ENCODE measurements at places on chromosomes 4 and X.
A peak's percentile ranks its signal among the peaks of the same experiment; 100 is the strongest.

DNA sequence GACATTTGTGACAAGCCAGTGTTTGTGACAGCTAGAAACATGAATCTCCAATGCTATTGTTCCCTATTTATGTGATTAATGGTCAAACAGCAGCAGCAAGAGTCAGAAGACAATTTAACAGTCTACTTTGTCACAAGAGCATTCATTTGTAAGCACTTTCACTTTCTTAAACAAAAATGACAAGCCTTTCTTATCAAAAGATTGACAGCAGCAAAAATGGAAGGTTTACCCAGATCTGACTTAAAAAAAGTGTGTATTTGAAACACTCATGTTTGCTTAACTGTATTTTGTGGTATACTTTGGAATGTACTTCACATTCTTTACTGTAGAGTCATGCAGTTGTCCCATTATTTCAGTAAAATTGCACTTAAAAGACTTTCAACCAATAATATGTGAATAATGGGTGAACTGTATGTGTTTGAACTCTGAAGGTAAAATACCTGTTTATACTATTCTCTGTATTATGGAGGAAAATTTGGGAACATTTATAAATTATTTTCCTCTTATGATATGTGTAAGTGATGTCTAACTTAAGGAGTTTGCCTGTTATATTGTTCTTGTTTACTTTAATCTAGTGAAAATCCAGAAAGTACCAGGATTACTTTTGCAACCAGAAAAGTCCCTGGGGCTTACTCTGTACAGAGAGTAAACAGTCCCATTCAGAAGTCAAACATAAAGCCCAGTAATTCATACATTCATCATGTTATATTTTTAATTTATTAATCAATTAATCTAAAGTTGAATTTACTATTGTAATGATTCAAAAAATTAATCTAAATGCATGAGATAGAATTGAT is 314.9 kb upstream of the TRAM1L1 start:
- no peak for DNase-seq

GRCh38 chr4:65234061-65234460 is 436.2 kb downstream of the EPHA5 start:
- DNase-seq, result no peak

GRCh38 chrX:1883772-1884171 is 268.9 kb downstream of the ASMT start:
- no peak for DNase-seq

- no peak for DNase-seq
These were observed 52.8 kb downstream of the NPFFR2 start for GRCh38 chr4:72084587-72085011.

DNA sequence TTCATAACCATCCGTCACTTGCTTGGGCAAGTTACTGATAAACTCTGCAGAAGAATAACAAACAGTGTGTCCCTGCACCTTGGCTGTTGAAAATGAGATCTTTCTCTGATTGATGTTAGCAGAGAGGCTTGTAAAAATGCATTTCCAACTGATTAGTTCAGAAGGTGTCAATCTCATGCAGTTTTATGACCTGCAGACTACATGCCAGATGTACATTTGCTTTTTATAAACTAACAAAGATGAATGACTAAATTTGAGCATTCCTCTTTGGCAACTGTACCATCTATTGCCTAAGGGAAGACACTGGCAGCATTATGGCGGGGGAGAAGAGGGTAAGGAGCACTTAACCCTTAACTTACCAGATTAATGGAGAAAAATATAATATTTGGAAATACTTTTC is 192.8 kb downstream of the DCTD start:
- DNase-seq, result no peak

DNA sequence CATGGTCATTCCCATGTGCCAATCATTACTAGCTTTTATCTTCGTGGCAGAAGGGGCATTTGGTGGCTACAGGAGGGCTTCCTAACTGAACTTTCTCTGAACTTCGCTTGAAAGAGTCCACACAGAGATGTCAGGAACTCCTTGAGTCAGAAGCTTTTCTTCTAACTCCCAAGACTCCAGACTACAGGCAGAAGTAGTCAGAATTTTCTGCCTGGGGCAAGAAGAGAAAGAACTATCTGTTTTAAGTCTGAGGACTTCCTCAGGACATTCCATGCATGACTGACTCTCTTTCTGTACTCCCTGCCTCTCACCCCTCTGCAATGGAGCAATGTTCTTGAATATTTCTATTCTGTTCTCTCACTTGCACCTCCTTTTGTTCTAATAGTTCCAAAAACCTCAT is 170.5 kb upstream of the TBC1D9 start:
- no peak for DNase-seq

DNA sequence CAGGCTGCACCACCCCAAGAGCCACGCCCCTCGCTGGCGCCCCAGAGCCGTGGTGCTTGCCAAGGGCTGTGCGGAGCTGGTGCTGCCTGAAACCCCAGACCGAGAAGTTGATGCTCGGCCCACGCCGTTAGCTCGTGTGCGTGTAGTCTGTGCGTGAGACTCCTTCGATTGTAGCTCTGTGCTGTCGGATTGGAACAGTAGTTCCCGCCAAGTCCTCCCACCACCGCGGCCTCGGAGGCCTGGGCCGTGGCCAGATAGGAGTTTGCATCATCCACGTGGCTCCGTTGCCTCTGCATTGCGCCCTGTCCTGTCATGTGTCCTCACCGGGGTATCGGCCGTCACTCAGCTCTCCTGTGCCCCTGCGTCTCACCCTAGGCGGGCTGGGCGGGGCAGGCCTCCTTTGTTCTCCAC is 24.2 kb downstream of the TNIP2 start:
- DNase-seq, result no peak

- no peak for DNase-seq
These were observed 311.7 kb upstream of the HTR2C start for GRCh38 chrX:114272096-114272686.

DNA sequence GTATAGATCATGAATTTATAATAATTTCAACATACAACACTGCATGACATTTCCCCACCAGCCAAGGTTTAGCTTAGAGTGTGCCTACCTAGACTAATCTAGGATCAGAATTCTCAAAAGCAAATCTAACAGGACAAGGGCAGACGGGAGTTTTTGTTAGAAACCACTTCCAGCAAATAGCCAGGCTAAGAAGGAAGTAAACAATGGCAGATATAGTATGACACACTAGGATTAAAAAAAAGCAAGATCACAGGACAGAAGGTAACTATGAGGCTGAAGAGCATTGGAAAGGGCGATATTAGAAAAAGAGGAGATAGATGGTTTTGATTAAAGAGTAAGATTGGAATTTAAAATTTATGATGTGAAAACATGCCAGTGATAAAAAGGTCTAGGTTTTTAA is 124.8 kb downstream of the LRBA start:
- no peak for DNase-seq

GRCh38 chr4:184762100-184762499 is 28.2 kb upstream of the CENPU start:
- DNase-seq, result no peak

GRCh38 chr4:152962150-152962549 is 26.0 kb downstream of the FHDC1 start:
- no peak for DNase-seq

- no peak for DNase-seq
These were observed 190.5 kb downstream of the SH3BGRL start for GRCh38 chrX:81392396-81392795.

- DNase-seq, result no peak
These were observed 265.5 kb downstream of the UNC5C start for GRCh38 chr4:95283320-95283719.

DNA sequence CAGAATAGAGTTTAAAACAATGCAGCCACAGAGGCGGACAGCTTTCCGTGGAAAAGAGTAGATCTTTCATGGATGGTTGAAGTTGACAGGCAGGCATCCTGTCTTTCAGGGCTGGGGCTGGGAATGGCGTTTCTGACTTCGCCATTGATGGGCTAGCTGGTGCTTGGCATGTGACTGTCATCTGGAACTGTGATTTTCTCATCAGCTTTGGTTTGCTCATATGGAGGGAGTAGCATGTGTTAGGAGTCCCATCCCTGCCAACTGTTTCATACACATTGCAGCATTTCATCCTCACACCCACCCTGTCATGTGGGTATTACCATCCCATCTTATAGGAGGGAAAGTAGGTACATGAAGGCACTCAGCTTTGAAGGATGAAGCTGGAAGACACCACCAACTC is 49.2 kb upstream of the STX18 start:
- DNase-seq, result no peak

GRCh38 chr4:10554694-10555093 is 97.5 kb upstream of the ZNF518B start:
- peak; percentile 7 for DNase-seq

DNA sequence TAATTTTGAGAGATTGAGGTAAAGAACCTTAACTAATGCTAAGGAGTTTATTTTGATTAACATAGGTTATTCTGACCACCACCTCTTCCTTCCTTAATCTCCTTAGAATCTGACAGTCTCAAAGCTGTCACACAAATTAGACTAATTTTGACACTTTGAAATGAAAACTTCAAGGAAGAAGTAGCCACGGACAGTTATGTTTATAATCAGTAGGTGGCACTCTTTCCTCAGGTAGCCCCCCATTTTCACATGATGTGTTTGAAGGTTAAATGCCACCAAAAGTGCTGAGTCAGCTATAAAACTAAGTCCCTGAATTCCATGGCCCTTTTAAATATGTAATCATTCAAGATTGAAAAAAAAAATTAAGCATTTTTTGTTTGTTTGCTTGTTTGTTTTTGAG is 22.4 kb downstream of the TMEM33 start:
- no peak for DNase-seq

DNA sequence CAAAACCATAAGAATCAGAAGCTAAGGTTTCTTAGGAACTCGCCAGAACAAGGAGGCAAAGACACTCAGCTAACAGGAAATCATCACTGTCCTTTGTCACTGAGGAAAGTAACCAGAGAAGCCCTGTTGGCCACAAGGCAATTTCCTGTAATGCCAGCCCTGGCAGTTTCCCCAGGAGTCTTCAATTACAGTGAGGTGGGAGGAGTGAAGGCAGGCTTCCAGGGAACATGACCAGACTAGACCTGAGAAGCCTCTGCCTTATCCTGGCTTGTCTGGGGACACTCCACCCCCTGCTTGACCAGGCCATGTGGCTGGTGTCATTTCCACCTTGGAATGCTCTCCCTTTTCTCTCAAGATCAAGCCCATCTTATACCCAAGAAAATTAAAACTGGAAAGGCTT is 125.3 kb downstream of the COL4A6 start:
- no peak for DNase-seq

DNA sequence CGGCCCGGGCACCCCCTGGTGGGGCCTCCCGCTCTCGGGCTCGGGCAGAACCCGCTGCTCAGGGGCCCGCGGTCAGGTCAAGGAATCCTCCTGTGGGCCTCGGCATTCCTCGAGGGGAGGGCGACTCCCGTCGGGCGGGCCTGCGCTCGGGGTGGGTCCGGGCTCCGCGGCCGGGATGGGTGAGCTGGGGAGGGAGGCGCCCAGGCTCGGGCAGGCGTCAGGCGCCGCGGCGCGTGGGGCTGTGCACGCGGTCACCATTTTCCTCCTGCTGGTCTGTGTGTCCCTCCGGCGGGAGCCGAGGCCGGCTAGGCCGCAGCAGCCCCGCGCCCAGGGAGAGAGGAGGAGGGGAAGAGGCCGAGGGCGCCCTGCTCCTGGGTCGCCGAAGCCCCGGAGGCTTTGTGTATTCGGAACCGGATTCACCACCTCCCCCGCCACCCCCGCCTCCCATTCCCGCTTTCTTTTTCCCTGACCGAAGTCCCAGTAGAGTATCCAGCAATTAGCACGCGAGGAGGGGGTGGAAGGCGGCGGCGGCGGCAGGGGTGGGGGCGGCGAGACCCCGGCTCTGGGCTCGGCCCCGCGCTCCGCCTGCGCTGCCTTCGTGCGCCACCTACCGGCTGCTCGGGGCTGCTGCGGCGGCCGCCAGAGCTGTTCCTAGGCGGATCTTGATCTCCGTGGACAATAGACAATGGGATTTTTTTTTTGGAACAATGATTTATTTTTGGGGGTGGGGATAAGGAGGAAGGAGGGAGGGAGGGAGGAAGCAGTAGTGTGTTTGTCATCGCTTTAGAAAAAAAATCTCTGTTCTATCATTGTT is 99.0 kb upstream of the MAML3 start:
- peak; percentile 45 for DNase-seq

DNA sequence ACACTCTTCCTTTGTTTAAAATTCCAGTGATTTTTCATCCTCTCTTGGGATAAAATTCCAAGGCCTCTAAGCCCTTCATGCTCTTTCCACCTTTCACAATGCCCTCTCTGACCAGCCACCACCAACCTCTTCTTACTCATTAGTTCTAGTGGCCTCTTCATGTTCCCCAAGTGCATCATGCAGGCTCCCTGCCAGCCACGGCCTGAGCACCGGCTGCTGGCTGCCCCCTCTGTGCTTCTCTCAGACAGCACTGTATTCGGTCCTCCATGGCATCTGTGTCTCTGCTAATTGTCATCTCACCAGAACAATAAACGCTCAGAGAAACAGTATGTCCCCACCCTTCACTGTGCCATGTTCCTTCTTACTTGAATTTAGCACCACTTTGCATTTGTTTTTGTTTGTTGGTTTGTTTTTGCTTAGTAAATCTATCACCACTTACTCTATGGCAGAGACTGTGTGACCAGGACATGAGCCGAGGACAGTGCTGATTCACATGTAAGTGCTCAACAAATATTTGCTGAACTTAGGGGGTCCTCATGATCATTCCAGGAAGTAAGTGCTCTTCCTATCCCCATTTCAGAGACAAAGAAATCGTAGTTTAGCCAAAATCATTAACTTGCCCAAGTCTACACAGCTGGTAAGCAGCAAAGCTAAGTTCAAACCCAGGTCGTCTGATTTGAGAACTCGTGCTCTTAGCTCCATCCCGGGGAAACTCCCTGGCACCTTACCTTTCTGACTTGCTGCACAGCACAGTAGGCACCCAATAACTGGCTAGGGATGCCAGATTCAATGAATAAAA is 77.1 kb upstream of the UCP1 start:
- DNase-seq, result no peak

- no peak for DNase-seq
These were observed 62.3 kb downstream of the STAG2 start for GRCh38 chrX:124023838-124024238.

GRCh38 chrX:40444133-40444532 is 136.6 kb upstream of the ATP6AP2 start:
- DNase-seq, result no peak

GRCh38 chr4:164512124-164512523 is 241.8 kb upstream of the SMIM31 start:
- no peak for DNase-seq

GRCh38 chrX:10506781-10507180 is 113.6 kb downstream of the MID1 start:
- no peak for DNase-seq

GRCh38 chr4:89463341-89463740 is 155.7 kb upstream of the GPRIN3 start:
- no peak for DNase-seq

GRCh38 chr4:1356181-1356998 is 9.4 kb downstream of the UVSSA start:
- DNase-seq, result no peak

- DNase-seq, result no peak
These were observed 404.1 kb downstream of the AFF2 start for GRCh38 chrX:148904421-148905111.

- DNase-seq, result no peak
These were observed 65.7 kb upstream of the FGF13 start for GRCh38 chrX:138777230-138777629.

DNA sequence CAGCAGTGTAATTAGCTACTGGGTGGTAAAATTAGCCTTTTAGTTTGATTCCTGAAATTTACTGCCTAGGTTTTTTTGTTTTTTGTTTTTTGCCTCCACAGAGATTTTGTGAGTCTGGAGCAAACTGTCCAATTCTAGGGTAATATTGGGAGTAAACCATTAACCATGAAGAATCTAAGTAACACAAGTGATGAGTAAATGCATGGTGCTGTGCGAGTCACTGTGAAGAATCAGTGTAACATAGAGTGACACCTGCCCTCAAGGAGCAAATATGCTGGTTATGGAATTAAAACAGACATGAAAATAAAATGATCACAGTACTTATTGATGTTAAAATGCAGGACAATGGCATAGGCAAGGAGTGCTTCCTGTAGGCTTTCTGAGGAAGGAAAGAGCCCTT is 60.1 kb downstream of the LRP2BP start:
- DNase-seq, result no peak
